ENCODE measurements at places on chromosomes 6 and 20.

GRCh38 chr20:45899046-45899835, 8.1 kb downstream of the CTSA start:
- no peak for DNase-seq

DNA sequence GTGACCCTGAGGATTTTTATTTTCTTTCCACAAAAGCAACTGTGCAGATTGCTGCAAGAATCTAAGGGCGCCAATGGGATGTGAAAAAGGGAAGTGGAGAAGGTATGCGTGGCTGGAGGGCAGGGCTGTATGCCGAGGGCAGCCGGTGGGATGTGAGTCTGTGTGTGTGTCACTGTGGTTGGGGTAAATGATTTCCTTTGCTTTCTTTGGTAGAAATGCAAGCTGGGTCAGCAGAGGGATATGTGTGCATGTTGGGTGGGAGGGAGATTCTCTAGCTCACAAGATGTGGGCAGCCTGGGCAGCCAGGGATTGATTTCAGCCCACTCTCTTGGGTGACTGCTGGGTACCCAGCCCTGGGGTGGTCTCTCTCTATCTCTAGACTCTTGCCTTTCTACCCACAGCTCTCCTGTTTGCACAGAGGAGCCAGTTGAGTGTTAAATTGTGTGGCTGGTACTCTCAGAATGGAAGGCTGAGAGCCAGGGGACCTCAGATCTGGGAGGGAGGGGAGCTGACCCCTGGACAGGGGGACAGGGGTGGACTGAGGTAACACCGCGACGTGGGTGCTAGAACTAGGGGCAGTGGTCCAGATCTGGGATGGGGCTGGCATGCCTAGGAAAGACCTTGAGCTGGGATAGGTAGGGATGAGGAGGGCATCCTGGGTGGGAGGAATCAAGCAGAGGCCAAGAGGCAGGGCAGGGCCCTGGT, 136.8 kb upstream of the RNF24 start:
- DNase-seq = no peak

DNA sequence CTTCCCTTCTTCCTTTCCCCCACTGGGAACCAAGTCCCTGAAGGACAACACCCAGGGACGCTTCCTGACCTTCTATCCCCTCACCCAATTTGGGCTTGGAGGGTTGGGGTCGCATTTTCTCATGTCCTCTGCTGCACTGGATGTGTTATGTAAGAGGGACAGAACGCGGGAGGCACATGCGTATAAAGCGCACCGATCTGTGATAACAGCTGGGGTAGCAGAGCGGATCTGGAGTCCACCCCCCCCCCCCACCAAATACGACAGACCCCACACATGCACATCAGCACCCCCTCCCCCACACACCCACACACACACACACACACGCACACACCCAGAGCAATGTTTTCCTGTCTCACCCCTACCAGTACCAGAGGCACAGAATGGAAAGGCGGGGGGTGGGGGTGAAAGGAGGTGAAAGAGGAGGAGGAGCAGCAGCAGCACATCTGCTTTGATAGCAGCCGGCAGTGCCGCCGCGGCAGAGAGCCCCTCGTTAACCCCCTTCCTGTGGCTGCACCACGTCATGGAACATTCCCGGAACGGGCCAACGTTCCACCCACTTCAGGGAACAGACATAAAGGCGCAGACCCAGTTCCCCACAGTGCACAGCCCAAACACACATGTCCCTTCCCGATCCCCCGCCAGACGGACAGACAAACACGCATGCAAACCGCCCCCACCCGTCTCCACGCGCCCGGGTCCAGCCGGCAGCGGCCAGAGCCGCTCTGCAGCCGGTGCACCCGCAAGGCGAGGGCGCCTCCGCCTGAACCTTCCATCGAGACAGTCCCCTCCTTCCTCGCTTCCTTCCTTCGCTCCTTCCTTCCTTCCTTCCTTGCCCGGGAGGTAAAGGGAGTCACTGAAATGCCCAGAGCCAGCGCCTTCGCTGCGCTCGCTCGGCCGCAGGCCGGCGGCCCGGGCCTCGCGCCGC, 590 bp downstream of the HIVEP2 start:
- DNase-seq = peak; percentile 66

GRCh38 chr6:38476141-38476540, 163.6 kb downstream of the BTBD9 start:
- no peak for DNase-seq

DNA sequence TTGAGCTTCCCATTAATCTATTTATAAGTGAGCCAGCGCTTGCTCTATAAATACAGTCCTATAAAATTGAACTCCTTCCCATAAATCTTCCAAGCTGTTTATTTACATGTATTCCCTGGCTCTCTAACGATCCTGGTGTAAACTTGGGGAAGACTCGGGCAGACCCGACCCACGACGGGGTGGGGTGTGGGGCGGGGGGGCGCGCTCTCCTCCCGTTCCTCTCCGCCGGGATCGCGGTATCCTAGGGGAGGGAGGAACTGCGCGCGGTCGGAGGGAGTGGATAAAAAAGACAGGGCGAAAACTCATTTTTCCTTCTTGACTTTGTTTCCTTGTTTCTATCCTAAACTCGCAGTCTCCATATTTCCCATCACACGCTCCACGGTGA, 31.1 kb downstream of the TFAP2B start:
- no peak for DNase-seq

- DNase-seq = no peak
Observed at GRCh38 chr6:56227071-56227879, 20.1 kb downstream of the COL21A1 start.

All from neuronal stem cell (in vitro differentiated cells).